ENCODE measurements at places on chromosomes 3 and 15.

GRCh38 chr15:26892182-26892518, 25.3 kb downstream of the GABRA5 start:
- no peak for DNase-seq

DNA sequence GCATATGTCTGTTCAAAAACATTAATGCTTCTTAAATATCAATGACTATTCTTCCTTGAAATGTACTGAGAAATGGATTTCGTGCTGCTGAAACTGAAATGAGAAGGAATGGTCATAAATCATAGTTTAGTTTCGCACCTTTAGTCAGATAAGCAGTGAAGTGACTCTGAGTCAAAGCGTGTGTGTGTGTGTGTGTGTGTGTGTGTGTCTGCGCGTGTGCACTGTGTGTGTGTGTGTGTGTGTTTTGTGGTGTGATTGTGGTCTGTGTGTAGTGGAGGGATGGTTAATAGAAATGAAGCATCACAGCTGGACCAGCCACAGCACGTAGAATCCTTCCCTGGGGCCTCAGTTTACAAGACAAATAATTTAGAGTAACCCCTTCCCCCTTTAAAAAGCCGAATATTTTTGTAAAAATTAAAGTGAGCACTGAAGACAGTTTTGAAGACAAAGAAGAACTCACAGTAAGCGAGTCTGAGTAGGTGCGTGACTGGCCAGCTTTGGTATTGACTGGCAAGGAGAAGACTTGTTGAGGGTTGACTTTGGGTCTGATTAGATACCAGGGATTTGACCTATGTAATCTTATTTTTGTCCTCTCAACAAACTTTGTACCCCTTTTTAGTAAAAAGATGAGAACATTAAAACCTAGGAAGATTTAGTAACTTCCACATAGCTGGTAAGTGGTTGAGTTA, 202.0 kb upstream of the IL12A start:
- DNase-seq, result no peak

DNA sequence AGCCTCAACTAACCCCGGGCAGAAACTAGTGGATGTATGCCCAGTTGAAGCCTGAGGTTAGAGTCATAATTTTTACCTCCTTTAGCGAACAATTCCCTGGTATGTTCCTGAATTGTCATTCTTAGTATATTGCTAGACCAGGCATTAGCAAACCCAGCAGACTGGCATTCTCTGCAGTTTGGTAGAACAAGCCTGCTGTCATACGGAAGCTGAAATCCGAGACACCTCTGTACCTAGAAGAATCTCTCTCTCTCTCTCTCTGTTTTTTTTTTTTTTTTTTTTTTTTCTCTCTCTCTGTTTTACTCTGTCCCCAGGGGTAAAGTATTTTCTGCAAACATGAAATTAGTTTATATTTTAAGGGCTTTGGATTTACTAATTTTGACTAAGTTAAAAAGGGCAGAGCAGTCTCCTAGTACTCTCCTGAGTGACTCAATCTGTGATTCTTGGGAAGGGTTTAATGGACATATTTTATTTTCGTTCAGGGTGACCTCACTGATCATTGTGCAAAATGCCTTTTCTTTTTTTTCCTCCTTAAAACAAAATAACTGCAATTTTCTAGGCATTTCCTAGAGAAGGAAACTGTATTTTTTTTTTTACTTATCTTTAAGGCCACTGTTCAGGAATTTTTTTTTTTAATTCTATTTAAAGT, 133.6 kb upstream of the ICE2 start:
- no peak for DNase-seq

DNA sequence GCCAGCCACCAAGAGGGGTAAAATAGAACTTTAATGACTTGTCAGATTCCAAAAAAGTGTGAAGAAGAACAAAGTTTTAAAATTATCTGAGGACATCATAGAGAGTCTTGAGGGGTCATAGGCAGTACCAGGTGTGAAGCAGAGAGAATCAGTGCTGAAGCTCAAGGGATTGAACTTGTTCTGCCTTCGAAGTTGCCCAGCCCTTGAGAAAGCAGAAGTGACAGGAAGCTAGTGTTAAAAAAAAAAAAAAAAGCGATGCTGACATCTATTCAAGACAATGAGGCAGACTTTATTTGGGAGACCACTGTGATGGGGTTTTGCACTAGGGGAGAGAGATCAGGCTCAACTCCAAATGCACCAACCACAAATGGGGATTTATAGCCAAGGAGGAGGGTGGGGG, 21.8 kb downstream of the FBXO22 start:
- no peak for DNase-seq

DNA sequence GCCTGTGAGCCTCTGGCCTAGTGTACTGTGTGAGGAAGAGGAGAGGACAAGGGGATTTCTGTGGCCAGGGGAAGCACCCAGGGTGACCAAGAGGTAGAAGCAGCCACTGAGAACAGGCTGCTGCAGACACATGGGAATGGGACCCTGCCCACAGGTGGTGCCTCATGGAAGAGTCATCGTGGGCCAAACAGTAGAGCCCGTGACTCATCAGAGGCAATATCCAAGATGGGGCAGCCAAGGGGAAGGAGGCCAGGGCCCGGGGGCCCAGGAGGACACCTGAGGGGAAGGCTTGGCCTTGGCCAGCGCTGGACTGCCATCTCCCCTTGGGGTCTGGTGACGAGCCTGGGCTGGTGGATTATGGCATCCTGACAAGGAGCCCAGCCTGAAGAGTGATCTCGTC, 275.0 kb upstream of the LYSMD4 start:
- no peak for DNase-seq

- no peak for DNase-seq
These were observed 19.6 kb downstream of the PLXND1 start for GRCh38 chr3:129586746-129587430.
